ENCODE measurements at places on chromosomes 12 and 14. TPM values are rescaled to one million over a fixed set of nuclear protein-coding genes. Genes with fewer than 3 reads are reported as not detected.

The CLEC4E gene
- 2.1 TPM for polyA plus RNA-seq

The ZDHHC22 gene
- 0.41 TPM for polyA plus RNA-seq

The SOX5 gene
- 7.5 TPM for polyA plus RNA-seq

The GALNT16 gene
- 1.9 TPM for polyA plus RNA-seq

The SSTR1 gene
- 1.7 TPM for polyA plus RNA-seq

The PLBD1 gene
- polyA plus RNA-seq = 46.3 TPM

The TPH2 gene
- polyA plus RNA-seq = 0.36 TPM

The KRT6C gene
- polyA plus RNA-seq = not detected

The PGF gene
- polyA plus RNA-seq = 6.9 TPM

The TRHDE gene
- polyA plus RNA-seq = 25.8 TPM

GRCh38 chr12:80607361-80608135, 99.9 kb upstream of the MYF6 start:
- DNase-seq = no peak

DNA sequence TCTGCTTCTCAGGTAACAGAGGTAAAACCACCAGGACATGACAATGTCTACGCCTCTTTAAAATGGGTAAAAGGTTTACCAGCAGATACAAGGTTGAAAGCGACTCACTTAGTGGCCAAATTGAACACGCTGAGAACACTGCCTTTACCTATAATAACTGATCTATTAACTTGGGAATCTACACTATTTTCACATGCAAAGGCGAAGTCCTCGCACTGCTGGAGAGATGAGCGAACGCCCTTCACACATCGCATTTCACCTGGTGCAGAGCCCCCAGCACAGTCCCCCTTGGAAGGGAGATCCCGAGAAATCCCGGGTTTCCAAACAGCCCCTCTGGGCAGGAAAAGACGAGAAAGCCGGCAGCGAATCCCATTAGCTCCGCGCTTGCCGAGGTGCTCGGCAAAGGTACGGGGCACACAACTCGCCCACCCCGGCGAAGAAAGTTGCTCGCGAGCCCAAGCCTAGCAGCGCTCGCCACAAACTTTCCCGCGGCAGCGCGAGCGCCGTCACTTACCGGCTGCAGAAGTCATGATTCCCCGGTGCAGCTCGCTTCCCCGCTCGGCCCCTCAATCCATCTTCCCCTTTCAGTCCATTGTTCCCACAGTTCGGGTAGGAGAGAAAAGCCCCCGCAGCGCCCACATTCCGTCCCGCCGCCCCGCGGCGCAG, 423 bp downstream of the FGD6 start:
- DNase-seq = no peak

DNA sequence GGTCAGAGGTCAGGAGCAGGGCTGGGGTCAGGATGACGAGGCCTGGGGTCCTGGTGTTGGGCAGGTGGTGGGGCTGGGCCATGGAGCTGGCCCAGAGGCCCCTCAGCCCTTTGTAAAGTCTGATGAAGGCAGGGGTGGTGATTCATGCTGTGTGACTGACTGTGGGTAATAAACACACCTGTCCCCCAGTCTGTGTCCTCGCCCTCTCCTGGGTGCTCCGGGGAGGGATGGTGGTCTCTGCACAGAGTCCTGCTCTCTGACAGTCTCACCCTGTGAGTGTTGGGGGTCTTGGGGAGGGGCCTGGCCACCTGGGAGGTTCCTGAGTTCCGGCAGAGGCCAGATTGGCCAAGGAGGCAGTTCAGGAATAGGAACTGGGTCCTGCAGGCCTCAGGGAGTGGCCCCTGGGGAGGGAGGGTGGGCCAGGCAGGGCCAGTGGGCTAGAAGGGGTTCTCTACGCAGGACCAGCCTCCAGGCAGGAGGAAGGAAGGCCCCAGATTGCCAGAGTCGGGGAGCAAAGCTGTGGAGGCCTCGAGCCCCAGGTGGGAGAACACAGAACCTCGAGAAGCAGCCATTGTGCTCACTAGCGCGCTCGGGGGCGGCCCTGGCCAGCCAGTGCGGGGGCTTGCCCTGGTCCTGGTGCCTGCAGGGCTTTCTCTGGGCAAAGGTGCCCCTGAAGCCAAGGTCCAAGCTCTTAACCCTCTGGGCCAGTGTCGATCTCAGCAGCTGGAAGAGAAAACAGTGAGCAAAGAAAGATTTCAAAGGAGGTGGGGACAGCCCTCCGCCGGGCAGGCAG, 14.4 kb downstream of the ACADS start:
- no peak for DNase-seq

- DNase-seq = no peak
Measured at GRCh38 chr12:87405918-87406317, 623.3 kb downstream of the C12orf50 start.

DNA sequence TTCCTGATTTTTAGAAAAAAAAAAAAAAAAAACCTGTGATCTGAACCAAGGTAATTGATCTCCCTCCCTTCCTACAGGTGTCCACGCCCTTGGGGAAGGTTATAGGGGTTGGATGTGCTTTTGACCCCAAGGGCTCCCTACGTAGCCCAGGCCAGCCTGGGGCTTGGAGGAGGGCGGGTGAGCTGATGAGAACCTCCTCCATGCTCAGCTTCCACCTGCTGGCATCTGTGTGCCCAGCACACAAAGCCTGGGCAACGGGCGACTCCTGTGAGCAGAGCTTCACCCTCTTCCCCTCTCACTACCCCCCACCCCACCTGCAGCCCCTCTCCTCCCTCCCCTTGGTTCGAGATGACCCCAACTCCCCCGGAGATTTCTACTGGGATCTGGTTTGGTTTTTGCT, 25.3 kb upstream of the INF2 start:
- DNase-seq = no peak

- no peak for DNase-seq
Measured at GRCh38 chr14:34372786-34373185, 89.3 kb downstream of the SPTSSA start.

GRCh38 chr14:28656704-28657255, 109.8 kb upstream of the FOXG1 start:
- no peak for DNase-seq

DNA sequence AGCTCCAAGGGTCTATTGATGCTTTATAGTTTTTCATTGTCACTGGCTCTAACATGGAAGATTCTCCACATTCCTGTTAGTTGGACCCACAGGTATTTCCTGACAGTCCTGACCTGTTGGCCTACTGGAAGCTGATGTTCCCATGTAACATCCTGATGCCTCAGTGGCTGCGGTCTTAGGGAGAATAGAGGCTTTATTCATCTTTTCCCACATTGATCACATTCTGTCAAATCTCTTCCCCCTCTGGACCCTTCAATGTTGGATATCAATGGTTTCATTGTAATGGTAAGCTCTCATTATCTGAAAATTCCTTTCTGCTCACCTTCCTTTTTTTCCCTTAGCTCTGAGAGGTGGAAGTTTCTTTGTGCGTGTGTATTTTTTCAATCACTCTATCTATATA, 280.9 kb upstream of the TBX3 start:
- DNase-seq = no peak

DNA sequence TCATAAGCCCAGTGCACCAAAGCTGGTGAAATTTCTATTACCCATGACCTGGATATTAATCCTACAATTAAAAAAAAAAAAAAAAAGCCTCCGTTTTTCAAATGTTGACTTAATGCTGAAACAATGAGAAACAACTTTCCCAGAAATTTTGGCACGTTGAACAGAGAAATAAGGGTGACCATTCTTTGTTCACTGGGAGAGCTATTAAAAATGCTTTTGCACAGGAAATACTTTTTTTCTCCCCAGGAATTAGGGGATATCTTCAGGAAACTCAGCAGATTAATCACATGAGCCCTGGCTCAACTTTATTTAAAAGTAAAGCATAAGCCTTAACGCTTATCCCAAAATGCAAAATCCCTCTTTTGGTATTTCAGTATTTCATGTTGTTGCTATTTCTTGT, 54.8 kb upstream of the FLRT2 start:
- no peak for DNase-seq

DNA sequence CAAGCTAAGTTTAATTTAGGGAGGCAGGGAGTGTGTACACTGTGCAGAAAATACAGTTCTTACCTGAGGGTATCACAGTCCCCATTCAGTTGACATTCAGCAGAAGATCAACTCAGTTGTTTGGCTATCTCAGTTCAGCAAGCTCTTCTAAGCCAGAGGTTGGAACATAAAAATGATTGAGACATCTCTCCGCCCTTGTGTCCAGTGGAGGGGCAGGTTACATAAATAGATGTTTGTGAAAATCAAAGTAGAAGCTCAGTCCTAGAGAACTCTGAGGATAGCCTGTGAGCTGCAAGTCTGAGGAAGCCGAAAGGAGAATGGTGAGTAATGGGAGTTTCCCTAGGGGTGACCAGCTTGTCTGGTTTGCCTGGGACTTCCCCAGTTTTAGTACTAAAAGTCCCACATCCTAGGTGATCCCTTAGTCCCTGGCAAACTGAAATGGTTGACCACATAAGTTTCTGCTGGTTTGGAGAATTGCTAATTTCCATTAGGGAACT, 251.4 kb upstream of the ATP2B1 start:
- no peak for DNase-seq

DNA sequence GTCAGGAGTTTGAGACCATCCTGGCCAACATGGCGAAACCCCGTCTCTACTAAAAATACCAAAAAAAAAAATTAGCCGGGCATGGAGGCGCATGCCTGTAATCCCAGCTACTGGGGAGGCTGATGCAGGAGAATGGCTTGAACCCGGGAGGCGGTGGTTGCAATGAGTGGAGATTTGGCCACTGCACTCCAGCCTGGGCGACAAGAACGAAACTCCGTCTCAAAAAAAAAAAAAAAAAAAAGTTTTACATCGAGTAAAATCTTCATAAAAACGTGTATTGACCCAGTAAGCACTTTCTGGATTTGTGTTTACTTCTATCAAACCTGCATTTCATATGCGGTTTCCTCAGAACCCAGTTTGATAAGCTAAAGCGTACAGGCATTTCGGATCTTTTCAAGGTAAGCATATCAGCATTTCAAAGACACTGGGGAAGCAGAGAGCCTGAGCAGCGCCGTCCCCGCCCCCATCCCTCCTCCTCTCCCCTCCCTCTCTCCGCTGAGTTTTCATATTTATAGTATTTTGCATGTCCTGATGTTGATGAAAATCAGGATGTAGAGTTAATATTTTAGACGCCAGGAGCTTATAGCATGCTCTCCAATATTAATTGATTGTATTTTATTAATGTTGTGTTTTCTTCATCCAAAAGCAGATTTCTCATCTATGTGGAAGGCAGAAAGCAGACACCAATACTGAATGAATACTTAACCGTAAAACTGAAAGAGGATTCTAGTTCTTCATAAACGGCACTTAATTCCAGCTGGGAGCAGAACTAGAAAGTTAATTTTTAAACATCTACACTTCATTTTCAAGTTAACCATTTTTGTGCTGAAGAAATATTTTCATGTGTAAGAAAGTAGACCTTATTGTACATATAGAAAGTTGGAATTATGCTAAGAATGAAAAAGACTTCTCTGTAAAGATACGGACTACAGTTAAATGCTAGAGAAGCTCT, 9.2 kb upstream of the HIP1R start:
- DNase-seq = no peak

DNA sequence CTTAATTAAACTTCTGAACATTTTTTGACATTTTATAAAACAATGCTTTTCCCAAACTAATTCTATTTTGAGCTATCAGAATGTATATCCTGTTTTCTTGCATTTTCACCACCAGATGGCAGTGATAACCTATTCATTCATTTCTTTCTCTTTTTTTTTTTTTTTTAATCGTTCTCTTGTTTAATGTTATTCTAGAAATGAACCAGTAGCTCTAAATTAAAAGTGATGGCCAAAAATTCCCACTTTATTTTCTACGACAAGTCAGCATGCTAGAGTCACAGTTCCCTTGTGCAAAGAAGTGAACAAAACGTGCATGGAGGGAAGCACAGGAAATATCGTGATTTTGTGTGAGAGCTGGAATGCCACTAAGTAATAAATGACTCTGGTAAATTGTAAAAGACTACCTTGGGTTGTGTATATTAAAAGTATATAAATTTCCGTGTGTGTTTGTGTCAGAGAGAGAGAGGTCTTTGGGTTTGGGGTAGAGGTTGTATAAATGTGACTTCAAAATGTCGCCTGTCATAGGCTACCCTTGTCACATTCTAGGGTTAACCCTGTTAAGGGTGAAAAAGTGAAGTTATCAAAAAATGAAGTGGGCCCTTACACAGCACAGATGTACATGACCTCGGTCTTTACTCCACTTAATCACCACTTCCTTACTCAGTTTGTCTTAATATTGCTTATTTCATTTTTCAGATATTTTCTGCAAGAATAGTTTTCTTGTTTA, 40.4 kb upstream of the LDHB start:
- peak; percentile 45 for DNase-seq

GRCh38 chr12:50955288-50955687, 2.9 kb downstream of the HIGD1C start:
- no peak for DNase-seq

DNA sequence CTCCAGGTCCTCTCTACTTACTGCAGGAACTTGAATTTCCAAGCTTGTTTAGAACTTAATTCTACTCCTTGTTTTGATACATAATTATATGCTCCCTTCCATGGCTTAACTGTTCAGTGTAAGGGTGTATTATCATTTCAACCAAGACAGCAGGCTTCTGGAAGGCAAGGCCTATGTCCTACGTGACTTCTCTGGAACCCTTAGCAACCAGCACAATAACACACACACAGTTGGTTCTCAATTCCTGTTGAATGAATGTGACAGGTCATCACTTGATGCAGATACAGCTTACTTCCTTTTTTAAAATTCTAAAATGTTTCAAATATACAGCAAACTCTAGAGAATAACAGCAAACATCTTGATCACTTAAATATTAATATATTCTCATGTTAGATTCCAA, 77.7 kb upstream of the COCH start:
- no peak for DNase-seq

GRCh38 chr14:33847066-33847465, 103.8 kb downstream of the EGLN3 start:
- no peak for DNase-seq

GRCh38 chr12:5589054-5589453, 157.1 kb downstream of the NTF3 start:
- DNase-seq = no peak

GRCh38 chr14:67436006-67436866, 24.3 kb upstream of the PLEK2 start:
- no peak for DNase-seq

DNA sequence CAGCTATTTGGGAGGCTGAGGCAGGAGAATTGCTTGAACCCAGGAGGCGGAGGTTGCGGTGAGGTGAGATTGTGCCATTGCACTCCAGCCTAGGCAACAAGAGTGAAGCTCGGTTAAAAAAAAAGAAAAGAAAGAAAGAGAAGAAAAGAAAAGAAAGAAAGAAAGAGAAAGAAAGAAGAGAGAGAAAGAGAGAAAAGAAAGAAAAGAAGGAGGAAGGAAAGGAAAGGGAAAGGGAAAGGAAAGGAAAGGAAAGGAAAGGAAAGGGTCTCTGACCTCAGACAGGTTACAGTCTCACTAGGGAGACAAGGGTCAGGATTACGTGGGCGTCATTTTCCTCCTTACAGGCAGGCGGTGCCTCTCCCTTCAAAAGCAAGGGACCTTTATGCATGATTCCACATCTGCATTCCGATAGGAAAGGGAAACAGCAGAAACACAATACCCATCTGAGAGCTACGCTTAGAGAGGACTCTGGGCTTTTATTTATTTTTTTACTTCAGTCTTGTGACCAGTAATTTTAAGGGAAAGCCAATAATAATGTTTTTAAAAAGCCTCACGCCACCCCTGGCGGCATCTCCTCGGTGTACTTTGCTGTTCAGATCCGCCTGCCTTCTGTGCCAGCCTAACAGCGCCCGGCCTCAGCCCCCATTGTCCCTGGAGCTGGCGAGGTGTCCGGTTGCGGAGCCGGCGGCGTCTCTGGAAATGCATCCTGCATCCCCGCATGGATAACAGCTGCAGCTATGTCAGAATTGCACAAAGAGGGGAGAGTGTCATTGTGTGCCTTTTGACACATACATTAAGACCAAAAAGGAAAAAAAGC, 945 bp upstream of the HIP1R start:
- peak; percentile 65 for DNase-seq

Data from right renal cortex interstitium (tissue), 3 donors.